ENCODE measurements at places on chromosomes 5 and 9.
A peak's percentile ranks its signal among the peaks of the same experiment; 100 is the strongest.

GRCh38 chr9:129569502-129570449, 51.1 kb downstream of the C9orf50 start:
- peak; percentile 32 for ATAC-seq

DNA sequence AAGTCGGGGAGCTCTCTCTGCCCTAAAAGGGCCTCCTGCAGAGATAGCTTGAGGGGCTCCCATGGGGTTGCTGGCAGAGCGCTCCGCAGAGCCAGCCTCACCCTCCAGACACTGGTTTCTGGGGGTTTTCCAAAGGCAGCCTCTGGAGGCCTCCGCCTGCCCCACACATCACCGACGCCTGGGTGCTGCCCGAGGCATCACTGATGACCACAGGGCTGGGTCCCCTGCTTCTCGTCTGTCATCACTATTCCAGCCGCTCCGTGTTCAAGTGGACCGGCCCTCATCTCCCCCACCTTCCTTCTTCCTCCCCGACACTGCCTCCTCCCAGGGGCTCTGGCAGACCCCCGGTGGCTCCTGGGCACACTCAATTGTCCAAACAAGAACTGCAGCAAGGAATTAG, 64.1 kb upstream of the IRX4 start:
- no peak for ATAC-seq

DNA sequence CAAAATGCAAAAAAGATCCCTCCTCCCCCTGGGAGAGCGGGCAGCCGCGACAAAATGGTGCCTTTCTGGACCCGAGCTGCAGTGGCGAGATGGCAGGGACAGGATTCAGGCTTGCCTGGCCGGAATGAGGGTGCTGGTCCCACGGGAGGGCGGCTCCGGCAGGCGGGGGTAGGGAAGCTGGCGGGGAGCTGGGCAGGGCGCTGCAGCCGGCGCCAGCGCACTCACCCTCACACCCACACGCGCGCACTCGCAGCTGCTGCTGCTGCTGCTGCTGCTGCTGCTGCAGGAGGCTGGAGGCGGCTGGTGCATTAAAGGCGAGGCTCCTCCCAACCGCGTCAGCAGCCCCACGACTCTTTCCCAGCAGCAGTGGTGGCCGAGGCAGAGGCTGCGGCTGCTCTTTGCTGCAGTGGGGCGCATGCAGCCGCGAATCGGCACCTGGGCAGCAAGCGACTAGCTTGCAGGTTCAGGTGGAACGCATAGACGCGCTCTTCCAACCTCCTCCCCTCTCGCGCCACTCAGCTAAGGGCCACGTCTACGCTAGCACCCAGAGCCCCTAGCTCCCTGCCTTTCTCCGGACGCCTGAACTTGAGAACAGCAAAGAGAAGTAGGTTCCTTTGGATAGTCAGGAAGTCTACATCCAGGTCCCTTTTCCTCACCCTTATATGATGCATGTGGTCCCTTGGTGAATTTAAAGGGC, at the start of gene PPP2R2B:
TSS of gene PPP2R2B (minus strand) at position 282 of the 697 bp plus-strand sequence.
- ATAC-seq, result peak; percentile 76

DNA sequence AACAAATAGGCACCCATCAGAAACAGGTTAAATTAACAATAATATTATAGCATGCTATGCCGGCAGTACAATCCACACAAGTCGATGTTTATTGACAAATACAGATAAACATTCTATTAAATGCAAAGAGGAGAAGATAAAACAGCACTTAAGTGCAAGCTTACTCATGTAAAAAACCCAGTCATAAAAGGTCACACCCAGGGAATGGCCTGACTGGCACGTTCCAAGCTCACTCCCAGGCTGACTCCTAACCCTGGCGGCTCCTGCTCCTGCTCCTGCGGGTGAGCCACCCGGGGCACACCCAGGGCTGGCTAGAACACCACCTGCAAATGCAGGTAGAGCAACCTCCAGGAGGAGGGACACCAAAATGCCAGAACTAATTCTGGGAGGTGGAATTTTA, 66.9 kb downstream of the SEMA4D start:
- peak; percentile 80 for ATAC-seq

GRCh38 chr5:50958852-50959457, 292.5 kb downstream of the PARP8 start:
- no peak for ATAC-seq

- ATAC-seq, result no peak
Observed at GRCh38 chr9:69499407-69499806, 172.8 kb downstream of the APBA1 start.

DNA sequence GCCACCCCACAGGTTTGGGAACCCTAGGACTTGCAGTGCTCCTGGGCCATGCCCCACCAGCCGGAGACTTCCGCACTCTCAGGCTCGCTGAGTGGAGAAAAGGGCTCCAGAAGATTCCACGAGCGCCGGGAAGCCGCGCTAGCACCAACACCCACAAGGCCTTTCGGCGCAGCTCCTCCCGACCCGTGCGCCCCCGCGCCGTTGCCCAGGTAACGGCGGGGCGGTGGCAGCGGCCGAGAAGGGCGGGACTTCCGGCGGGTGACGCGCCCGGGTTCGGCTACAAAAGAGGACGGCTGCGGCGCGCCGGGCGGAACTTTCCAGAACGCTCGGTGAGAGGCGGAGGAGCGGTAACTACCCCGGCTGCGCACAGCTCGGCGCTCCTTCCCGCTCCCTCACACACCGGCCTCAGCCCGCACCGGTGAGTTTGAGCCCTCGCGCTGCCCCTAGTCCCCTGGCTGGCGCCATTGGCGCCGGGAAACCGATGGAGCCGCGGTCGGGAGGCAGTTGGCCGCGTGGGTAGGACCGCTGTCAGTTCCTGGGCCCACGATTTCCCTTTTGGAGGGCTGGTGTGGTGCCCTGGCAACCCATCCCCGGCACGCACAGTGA, at the start of gene DNAJA1:
TSS of gene DNAJA1 (plus strand) at position 308 of the 606 bp plus-strand sequence. CDS start 1,212 bp downstream, outside the sequence.
- peak; percentile 97 for ATAC-seq

DNA sequence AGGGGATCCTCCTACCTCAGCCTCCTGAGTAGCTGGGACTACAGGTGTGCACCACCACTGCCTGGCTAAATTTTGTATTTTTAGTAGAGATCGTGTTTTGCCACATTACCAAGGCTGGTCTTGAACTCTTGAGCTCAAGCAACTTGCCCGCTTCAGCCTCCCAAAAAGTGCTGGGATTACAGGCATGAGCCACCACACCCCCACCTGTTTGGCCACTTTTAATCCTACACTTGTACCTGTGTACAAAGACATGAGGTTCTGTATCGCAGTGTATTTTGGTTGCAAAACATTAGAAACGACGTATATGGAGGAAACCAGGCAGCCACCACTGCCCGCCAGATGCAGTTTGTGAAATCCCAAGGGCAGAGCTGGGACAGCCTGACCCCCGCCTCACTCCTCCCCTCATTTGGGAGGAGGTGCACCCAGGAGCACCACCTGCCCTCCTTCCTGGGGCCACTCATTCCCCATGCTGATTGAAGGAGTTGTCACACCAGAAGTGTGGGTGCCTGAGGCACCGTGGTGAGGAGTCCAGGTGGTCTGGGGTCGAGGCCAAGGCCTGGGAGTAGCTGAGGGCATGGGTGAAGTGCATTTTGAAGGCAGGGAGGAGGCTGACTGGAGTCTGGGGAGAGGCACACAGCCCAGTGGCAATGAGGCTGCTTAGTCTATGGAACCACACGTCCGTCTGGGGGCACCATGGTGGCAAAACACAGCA, 39.3 kb upstream of the OLFM1 start:
- no peak for ATAC-seq

DNA sequence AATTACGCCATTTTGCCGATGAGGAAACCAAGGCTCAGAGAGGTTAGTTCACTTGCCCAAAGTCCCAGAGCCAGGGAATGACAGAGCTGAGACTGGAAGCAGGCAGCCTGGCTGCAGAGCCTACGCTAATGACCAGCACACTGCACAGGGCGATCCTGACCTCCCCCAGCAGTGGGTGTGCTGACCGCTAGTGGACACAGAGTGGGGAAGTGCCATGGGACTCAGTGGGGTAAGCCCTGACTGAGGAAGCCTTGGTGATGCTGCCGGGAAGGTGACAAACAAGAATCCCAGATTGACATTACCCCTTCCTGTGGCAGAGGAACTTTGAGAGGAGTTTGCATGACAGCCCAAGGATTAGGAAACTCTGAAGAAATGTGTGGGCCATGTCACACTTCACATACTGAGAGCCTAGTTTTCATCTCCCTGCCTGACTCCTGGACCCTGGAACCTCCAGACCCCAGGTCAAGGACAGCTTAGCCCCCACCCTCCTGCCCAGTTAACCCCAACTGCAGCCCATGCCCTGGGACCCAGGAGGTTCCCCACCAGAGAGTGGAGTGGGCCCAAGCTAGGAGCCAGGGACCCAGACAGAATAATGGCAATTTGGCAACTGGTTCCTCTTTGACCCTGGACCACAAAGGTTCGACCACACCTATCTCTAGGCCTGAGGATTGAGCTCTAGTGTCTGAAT, 19.7 kb upstream of the CSF1R start:
- no peak for ATAC-seq

DNA sequence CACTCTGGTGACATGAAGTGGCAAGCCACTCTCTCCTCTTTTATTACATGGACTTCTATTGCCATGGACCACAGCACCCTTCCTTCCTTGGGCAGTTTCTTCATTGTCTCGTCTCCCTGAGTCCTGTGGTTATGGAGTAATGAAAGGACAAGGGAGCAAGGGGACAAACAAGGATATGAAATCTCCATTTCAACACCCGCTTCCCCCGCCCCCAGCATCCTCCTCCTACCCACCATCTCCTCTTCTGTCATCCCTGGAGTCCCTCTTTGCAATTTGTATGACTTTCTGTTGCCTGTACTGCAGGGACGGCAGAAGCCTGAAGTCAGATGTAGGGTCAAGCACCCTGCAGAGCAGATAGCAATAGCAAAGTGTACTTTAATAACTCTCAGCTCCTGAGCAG, 300.7 kb upstream of the CLINT1 start:
- no peak for ATAC-seq

DNA sequence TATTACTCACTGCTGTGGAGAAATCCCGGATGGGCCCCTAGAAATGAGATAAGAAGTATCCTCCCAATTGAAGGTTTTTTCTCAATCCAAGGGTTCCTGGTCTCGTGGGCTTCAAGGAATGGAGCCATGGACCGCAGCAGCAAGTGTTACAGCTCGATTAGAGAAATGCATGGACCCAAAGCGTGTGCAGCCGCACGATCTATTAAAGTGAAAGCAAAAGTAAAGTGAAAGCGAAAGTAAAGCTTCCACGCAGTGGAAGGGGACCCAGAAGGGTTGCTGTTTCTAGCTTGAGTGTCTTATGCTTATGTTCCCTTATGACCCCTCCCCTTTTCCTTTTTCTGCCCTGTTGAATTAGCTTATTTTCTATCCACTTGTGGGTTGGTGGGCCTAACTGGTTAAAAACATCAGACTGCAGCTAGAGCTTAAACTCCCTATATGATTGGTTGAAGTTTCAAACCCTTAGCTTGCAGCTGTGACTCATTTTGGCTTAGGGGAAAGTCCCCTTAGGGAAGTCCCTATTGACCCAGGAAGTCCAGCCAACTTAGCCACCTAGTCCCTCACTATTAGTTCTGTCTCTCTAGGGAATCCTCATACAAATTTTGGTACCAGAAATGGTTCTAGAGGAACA, 1111.8 kb downstream of the TAF11L14 start:
- ATAC-seq, result peak; percentile 71

GRCh38 chr9:98565152-98566135, 143.3 kb downstream of the GABBR2 start:
- ATAC-seq, result no peak

DNA sequence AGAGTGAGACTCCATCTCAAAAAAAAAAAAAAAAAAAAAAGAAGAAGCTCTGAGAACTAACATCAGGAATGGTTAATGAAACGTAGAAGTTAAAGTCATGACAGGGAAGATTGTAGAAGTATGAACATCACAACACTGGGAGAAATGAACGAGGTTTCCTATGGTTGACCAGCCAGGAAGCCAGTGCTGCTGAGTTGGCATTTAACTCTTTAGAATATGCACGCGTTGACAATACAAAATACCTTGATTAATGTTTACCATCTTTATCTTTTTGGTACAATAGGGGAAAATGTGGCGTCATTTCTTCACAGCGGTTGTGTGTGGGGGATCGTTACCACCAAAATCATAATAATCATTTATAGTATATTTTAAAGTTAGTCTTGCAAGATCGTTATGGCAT, 32.0 kb downstream of the ABO start:
- ATAC-seq, result no peak

GRCh38 chr5:175638305-175638704, 19.6 kb upstream of the HRH2 start:
- no peak for ATAC-seq

DNA sequence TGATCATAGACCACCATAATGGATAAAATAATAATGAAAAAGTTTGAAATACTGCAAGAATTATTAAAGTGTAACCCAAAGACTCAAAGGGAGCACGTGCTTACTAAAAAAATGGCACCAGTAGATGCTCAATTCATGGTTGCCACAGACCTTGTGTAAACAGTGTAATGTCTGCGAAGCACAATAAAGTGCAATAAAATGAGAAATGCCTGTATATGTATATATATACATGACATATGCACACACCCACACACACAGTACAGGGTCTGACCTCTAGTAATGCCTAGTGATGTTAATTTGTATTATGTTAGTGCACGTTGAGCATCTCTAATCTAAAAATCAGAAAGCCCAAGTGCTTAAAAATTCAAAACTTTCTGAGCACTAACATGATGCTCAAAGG, 52.3 kb downstream of the FBXO38 start:
- no peak for ATAC-seq

- ATAC-seq, result no peak
Observed at GRCh38 chr9:102518324-102518723, 476.8 kb upstream of the CYLC2 start.

DNA sequence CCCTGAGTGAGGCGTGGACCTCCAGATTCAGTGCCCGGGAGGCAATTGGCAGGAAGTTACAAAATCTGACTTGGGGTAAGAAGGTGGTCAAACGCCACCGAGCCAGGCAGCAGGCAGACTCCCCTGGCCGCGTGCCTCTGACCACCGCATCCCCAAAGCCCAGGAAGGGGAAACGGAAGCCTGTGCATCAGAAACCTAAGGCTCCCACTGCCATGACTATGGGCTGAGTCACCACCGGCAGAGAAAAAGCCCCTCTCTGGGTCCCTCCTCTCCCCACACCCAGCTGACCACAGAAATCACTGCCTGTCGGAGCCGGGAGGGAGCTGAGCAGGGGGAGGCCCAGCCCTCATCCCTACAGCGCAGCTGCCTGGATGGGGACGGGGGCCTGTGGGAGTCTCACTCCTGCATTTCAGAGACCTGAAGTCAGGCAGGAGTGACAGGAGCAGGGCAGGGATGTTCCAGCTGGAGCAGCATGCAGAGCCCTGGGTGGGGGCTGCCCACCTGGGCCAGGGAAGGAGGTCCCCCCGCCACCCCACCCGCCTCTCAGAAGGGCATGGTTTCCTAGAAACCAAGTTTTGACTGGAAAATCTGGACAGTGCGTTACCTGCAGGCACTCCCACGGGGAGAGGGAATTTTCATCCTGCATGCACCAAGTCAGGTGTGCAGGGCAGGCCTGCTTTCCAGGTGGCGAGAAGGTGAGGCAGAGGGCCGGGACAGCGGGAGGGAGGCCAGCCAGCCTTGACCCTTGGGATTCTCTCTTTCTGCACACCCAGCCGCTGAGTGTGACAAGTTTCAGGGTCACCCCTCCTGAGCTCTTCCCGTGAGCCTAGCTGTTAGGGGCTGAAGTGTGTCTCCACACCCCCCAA, 68.2 kb downstream of the LRSAM1 start:
- peak; percentile 22 for ATAC-seq
